ENCODE measurements at places on chromosomes 6 and 20.

DNA sequence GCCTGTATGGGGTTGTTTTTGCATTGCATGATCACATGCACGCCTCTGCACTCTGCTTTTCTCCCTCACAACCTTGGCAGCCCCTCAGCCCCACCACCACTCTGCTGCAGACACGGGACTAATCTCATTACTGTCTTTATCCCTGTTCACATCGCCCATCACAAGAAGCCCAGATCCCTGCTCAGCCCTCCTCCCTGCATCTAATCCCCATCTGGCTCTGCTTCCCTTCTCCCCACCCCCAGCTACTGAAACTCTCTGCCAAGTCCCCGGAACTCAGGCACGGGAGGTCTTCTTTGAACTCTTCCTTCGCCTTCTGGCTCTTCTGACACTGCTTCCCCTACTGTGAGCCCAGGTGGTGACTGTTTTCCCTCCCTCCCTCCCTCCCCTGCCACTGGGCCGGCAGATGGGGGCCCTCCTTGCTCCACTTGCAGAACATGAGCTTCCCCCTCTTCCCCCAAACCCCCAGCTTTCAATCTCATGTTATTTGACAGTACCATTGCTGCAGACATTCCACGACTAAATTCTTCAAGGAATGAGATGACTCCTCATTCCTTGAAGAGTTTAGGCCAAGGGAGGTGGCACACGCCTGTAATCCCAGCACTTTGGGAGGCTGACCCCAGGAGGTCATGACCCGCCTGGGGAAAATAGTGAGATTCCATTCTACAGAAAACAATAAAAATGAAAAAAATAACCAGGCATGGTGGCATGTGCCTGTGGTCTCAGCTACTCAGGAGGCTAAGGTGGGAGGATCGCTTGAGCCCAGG is 21.9 kb upstream of the TULP1 start:
- peak; percentile 78 for DNase-seq

GRCh38 chr6:125231574-125232343 is 70.0 kb downstream of the HDDC2 start:
- DNase-seq, result no peak

DNA sequence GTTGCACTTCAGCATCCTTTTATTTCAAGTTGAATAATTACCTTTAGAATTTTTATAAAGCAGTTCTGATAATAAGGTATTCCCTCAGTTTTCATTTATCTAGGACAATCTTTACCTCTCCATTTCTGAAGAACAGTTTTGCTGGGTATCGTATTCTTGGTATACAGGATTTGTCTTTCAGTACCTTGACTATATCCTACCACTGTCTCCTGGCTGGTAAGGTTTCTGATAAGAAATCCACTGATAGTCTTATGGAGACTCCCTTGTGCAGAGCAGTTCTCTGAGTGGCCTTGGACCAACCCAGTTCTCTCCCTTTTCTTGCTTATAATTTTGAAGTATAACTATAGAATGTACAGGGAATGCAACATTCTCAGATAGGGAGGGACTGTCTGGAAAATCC is 51.3 kb upstream of the SAMD3 start:
- DNase-seq, result no peak

GRCh38 chr6:124123617-124124209 is 320.0 kb downstream of the NKAIN2 start:
- DNase-seq, result no peak

- DNase-seq, result no peak
These were observed 81.0 kb downstream of the SH3BGRL2 start for GRCh38 chr6:79712144-79712543.

GRCh38 chr6:108476376-108476775 is 84.3 kb upstream of the FOXO3 start:
- DNase-seq, result no peak

DNA sequence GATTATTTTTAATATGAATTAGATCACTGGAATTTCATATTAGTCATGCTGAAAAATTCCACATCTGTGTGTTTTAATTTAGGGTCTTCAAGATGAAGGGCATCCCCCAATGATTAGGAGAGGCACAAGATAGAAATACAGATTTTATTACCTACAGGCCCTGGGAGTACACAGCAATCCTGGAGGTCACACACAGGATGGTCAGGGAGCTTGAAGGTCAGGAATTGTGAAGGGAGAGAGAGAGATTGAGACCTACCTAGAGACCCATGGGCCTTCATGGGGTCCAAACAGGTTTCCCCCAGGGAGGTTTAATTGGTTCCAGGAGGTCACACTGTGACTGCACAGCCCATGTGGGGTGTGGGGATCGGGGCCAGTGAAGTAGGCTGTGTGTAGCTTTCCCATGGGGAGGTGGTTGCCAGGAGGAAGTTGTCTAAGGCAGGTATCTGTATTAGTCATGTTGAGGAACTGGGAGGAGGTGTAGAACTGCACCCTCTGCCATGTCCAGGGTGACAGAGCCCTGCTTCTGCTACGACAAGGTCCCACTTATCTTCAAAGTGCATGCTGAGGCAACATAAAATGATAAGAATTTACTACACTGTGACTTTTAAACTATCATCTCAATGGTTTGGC is 18.3 kb downstream of the SNX9 start:
- DNase-seq, result no peak

GRCh38 chr6:26252077-26252472 is 112.9 kb upstream of the BTN3A2 start:
- no peak for DNase-seq

All from right hindlimb (tissue), 1 donor.